SJCRH30 (cell line): ENCODE measurements at places on chromosomes 4 and X. TPM values are rescaled to one million over a fixed set of nuclear protein-coding genes. Genes with fewer than 3 reads are reported as not detected.

- DNase-seq, result no peak
- H3K4me1 ChIP-seq, result no peaks in the 10 kb centered on the region
- no peaks in the 10 kb centered on the region for H3K36me3 ChIP-seq
- no peaks in the 10 kb centered on the region for H3K27me3 ChIP-seq
- H3K4me3 ChIP-seq, result no peak overlapping the region
Measured at GRCh38 chr4:45121426-45121975, 395.1 kb upstream of the GNPDA2 start.

GRCh38 chr4:9611101-9611500, 166.9 kb downstream of the DEFB131A start:
- H3K27me3 ChIP-seq, result no peaks in the 10 kb centered on the region
- no peaks in the 10 kb centered on the region for H3K4me1 ChIP-seq
- H3K4me3 ChIP-seq, result no peak overlapping the region
- H3K27ac ChIP-seq, result no peak overlapping the region
- H3K36me3 ChIP-seq, result no peaks in the 10 kb centered on the region
- no peak for DNase-seq

DNA sequence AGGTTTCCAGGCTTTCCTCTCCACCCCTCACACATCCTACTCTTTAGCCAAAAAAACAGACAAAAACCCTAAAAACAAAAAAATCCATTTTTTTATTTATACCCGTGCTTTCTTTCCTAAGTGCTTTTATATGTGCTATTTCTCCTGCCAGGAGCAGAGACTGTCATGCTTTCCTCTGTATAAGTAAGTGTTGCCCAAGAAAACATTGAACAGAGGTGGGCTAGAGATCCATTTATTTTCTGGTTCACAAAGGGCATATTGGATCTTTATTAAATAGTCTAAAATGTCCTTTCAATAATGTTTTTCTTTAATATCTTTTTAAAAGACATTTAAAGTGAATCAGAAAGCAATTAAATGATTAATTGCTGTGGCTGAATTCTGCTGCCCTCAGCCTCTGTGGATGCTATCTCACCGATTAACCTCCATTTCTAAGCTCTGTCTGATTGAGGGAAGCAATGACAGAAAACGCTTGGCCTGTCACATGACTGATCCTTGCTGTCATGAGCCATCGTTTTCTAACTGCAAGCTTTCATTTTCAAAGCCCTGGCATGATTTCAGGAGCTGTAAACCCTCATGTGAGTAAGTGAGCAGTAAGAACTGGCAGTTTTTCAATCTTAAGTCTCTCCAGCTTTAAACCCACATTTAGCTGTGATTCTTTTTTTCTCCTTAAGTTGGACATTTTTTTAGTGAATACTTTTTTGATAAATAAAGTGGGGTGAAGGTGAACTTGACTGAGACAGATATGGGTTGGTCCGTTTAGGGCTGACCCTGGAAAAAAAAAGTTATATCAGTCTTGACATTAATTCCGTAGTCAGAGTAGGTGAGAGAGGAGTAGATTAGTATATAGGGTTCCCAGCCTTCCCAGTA, 180.7 kb upstream of the PGRMC2 start:
- H3K27me3 ChIP-seq, result no peaks in the 10 kb centered on the region
- DNase-seq, result no peak
- no peak overlapping the region for H3K27ac ChIP-seq
- H3K36me3 ChIP-seq, result no peaks in the 10 kb centered on the region

GRCh38 chr4:148444296-148445070, 2.3 kb upstream of the NR3C2 start:
- H3K4me3 ChIP-seq, result peak overlapping the region; percentile 62
- no peaks in the 10 kb centered on the region for H3K36me3 ChIP-seq
- peak; percentile 18 for DNase-seq
- 0 out of 2 replicates have a peak, but pooled peaks cover 10% of the 10 kb centered on the region for H3K27me3 ChIP-seq

GRCh38 chr4:138612428-138612827, 370.3 kb upstream of the SLC7A11 start:
- H3K27me3 ChIP-seq, result no peaks in the 10 kb centered on the region
- no peak overlapping the region for H3K27ac ChIP-seq
- no peaks in the 10 kb centered on the region for H3K36me3 ChIP-seq
- H3K4me1 ChIP-seq, result no peaks in the 10 kb centered on the region
- no peak overlapping the region for H3K4me3 ChIP-seq

DNA sequence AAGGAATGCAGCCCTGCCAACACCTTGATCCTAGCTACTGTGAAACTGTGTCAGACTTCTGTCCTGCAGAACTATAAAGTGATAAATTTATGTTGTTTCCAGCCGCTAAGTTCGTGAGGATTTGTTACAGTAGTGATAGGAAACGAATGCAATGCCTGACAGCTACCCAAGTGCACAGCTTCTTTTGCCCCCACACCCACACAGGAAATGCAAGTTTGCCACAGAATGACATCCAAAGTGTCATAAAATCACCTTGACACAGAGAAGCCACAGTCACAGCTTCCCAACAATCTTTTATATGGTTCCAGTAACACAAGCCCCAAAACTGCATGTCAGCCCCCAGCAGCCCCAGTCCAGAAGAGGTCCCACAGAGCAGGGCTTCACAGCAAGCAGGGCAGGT, 216.9 kb upstream of the S100G start:
- H3K4me1 ChIP-seq, result no peaks in the 10 kb centered on the region
- no peak overlapping the region for H3K27ac ChIP-seq
- no peak overlapping the region for H3K4me3 ChIP-seq
- H3K36me3 ChIP-seq, result no peaks in the 10 kb centered on the region

DNA sequence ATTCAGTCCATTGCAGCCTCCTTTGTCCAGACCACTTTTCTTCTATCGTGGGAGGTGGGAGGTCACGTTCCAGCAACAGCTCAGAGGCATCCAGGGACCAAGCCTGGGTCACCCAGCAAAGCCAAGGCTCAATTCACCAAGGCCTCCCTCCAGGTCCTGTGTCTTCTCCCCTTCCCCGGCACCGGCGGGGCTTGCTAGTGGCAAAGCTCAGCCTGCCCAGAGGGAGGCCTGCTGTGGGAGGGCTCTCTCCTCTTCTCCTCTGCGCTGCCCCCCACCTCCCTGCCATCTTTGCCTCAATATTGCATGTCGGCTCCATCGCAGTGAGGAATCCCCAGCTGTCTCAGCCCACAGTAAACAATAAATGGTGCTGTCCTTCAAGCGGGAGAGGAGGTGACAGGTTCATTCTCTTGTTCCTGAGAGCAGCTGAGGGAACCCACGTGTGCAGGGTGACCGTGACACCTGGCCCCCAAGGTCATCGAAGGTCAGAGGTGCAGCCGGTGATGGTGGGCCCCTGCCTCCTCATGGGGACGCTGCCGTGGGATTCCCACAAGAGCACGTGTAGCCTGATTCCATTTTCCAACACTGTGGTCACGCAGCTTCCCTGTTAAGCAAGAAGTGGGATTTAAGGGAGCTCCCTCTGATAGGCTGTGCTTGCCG, 111.5 kb upstream of the PSAPL1 start:
- H3K4me3 ChIP-seq, result no peak overlapping the region
- no peaks in the 10 kb centered on the region for H3K36me3 ChIP-seq
- peaks cover 9% of the 10 kb centered on the region; the same call in 1 of the 2 replicates for H3K4me1 ChIP-seq
- no peak for DNase-seq

GRCh38 chrX:41002026-41002425, 83.2 kb upstream of the USP9X start:
- H3K4me1 ChIP-seq, result no peaks in the 10 kb centered on the region
- no peaks in the 10 kb centered on the region for H3K36me3 ChIP-seq

- peaks cover 8% of the 10 kb centered on the region; the same call in 1 of the 2 replicates for H3K36me3 ChIP-seq
- H3K27me3 ChIP-seq, result no peaks in the 10 kb centered on the region
- H3K4me1 ChIP-seq, result no peaks in the 10 kb centered on the region
- H3K4me3 ChIP-seq, result no peak overlapping the region
- no peak overlapping the region for H3K27ac ChIP-seq
Measured at GRCh38 chr4:88756149-88756548, 58.5 kb upstream of the NAP1L5 start.

DNA sequence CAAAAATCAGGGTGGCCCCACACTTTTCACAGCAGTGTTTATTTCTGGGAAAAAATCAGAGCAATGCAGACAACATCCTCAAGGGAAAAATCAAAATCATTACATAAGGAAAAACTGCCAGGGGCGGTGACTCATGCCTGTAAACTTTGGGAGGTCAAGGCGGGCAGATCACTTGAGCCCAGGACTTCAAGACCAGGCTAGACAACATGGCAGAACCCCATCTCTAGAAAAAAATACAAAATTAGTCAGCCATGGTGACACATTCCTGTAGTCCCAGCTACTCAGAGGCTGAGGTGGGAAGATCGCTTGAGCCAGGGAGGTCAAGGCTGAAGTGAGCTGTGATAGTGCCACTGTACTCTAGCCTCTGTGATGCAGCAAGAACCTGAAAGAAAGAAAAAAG, 102.8 kb downstream of the NAF1 start:
- H3K27me3 ChIP-seq, result no peaks in the 10 kb centered on the region
- no peak overlapping the region for H3K4me3 ChIP-seq
- H3K4me1 ChIP-seq, result no peaks in the 10 kb centered on the region

DNA sequence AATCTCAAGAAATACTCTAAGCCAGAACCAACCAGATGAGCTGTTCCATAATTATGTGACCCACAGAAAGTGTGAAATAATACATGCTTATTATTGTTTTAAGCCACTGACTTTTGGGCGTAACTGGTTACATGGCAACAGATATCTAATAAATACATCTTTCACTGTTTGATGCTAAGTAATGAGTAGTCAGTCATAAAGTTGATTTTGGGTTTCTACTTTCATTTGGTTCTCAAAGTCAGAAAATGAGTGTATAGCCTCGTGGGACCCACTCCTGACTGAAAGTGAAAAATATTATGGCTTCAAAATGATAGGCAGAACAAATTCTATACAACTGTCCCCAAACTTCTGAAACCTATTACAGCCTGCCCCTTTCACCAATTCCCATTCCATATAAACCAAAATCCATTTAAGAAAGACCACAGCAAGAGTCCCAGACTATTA, 88.0 kb upstream of the CBR4 start:
- peaks cover 2% of the 10 kb centered on the region; the same call in 1 of the 2 replicates for H3K36me3 ChIP-seq
- H3K27me3 ChIP-seq, result no peaks in the 10 kb centered on the region
- no peak for DNase-seq
- no peak overlapping the region for H3K4me3 ChIP-seq
- peaks cover 13% of the 10 kb centered on the region for H3K4me1 ChIP-seq

DNA sequence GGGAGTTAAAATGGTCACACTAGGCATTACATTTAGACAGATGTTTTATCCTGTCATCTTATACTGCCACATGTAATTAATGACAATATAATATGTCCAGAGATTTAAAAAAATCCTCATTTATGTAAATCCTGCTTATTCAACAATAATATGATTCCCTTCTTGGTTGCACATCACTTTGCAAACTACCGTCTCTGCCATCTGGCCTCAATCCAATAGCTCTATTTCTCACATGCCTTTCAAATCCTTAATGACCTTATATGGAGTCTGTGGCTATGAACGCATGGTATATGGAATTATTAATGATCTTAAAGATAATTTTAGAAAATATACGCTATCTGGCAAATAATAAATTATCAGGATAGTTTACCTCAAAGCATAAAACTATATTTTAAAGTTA, 144.5 kb downstream of the NPNT start:
- no peak for DNase-seq
- H3K27me3 ChIP-seq, result no peaks in the 10 kb centered on the region
- H3K36me3 ChIP-seq, result no peaks in the 10 kb centered on the region

DNA sequence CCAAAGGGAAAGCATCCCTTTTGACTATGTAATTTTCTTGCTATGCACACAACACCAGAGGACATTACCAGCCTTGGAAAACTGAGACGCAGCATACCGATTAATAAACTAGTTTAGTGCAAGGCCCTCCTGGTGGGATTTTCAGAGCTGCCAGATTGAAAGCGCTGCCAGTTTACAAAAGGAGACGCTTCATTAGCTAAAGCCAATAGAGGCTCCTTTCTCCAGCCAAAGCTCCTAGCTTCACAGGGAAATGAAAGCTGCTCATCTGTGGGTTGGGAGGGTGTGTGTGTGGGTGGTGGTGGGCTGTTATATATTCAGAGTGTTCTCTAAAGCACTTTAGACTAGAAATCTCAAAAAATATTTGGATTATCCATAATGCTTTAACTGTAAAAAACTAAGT, 32.4 kb downstream of the SPANXN4 start:
- H3K4me1 ChIP-seq, result no peaks in the 10 kb centered on the region
- H3K4me3 ChIP-seq, result no peak overlapping the region
- H3K27ac ChIP-seq, result no peak overlapping the region
- no peak for DNase-seq

DNA sequence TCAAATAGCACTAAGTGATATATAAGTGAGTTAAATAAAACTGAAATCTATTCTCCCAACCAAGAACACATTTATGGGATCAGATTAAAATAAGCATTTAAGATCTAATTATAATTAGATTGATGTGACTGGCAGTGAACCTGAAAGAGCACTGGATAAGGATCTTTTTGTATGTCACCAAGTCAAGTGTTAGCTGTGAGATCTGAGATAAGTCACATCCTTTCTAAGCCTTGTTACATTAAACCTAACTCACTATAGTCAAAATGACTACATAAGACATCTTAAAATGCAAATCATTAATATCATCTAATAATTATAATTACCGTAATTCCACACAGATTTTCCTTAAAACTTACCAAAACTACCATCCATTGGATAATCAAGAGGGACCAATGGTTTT, 1.6 kb downstream of the CCNA2 start:
- H3K4me1 ChIP-seq, result no peaks in the 10 kb centered on the region
- peak overlapping the region; percentile 81 for H3K4me3 ChIP-seq
- no peaks in the 10 kb centered on the region for H3K27me3 ChIP-seq
- H3K27ac ChIP-seq, result no peak overlapping the region
- no peak for DNase-seq

DNA sequence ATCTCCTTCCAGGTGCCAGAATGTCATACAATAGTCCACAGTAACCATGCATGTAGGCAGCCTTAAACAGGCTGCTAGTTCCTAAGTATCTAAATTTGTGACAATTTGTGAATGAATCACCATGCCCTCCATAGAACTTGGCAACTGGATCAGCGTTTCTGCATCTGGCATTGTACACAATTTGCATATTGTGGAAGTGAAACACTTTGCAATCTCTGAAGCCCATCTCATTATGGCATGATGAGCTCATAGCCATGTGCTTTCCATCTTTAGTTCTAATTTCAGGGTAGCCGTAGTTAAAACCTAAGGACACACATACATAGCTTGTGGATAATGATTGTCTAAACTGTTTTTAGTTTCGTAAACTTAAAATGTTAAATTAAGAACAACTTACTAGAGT, 573.6 kb downstream of the PPP4R3C start:
- H3K4me3 ChIP-seq, result no peak overlapping the region
- H3K27ac ChIP-seq, result no peak overlapping the region
- no peaks in the 10 kb centered on the region for H3K36me3 ChIP-seq
- no peaks in the 10 kb centered on the region for H3K4me1 ChIP-seq
- DNase-seq, result no peak

GRCh38 chrX:110420771-110421499, 62.3 kb downstream of the RTL9 start:
- peaks cover 33% of the 10 kb centered on the region for H3K4me1 ChIP-seq
- peak overlapping the region; percentile 13; the same call in 1 of the 2 replicates for H3K4me3 ChIP-seq
- peak; percentile 75 for DNase-seq
- peak overlapping the region; percentile 59 for H3K27ac ChIP-seq
- no peaks in the 10 kb centered on the region for H3K27me3 ChIP-seq

GRCh38 chr4:89290727-89291516, 16.7 kb downstream of the GPRIN3 start:
- no peaks in the 10 kb centered on the region; the same call in 1 of the 2 replicates for H3K27me3 ChIP-seq
- no peaks in the 10 kb centered on the region for H3K36me3 ChIP-seq
- H3K4me3 ChIP-seq, result no peak overlapping the region
- DNase-seq, result no peak

The SRP72 gene
- 115 and 133 TPM in 2 replicates for total RNA-seq

The ADH1B gene
- not detected in 2 replicates for total RNA-seq

The ARHGAP24 gene
- total RNA-seq, result 26.5 and 34.6 TPM in 2 replicates

The TSPAN7 gene
- 1.6 and 2.0 TPM in 2 replicates for total RNA-seq

The F8A2 gene
- not detected in 2 replicates for total RNA-seq

The CFP gene
- 0.08 and 0.32 TPM in 2 replicates for total RNA-seq

The FAM149A gene
- total RNA-seq, result 0.13 and 0.53 TPM in 2 replicates

The MED14 gene
- 21.8 and 28.9 TPM in 2 replicates for total RNA-seq

The DCX gene
- 99.8 and 115 TPM in 2 replicates for total RNA-seq

The S100G gene
- total RNA-seq, result not detected in 2 replicates
